D341Med (cell line): ENCODE measurements at places on chromosomes 4 and X.

GRCh38 chr4:134533068-134533467 lies 331.5 kb upstream of the PABPC4L start:
- no peak for DNase-seq

DNA sequence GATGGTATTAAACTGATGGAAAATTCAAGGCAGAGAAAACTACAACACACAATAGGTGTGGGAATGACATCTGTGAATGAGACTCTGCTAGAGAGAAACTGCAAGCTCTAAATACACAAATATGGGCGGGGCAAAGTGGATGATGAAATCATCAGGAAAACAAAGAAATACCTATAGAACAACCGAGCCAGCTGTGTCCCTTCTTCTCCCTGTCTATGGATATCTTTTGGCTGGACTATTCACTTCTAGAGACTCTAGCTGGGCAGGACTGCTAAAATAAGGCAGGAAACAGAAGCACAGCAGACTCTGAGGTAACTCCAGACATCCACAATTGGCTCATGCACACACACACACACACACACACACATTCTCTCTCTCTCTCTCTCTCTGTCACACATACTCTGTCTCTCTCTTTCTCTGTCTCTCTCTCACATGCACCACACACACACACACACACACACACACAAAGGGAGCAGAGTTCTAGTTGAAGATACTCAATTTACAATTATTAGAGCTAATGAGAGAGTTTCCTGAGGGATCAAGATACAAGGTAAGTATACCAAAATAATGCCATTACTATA lies 27.2 kb upstream of the EDNRA start:
- no peak for DNase-seq

DNA sequence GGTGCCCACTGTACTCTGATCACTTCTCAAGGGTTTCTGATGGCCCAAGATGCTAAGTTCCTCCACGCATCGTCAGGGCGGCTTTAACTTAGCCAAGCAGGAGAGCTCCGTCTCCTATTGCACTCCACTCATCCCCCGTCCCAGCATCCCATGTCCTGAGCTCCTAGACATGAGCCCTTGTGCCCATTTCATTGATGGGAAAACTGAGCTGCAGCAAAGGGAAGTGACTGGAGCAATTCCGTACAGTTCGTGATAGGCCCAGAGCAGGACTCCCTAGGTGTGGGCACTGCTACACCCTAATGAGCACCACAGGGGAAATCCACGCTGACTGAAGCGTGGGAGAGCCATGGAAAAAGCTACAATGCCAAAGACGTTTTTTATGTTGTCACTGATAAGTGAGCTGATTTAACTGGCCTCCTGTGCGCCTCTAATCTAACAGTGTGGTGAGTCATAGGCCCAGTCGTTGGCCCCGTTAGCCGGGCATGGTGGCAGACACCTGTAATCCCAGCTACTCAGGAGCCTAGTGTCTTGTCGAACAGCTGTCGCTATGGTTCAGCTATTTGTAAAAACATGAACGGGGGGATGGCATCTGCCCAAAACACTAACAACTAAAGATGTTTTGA lies 14.9 kb downstream of the NSDHL start:
- DNase-seq: no peak

GRCh38 chr4:152399246-152399645 lies 136.6 kb downstream of the FBXW7 start:
- DNase-seq: no peak

DNA sequence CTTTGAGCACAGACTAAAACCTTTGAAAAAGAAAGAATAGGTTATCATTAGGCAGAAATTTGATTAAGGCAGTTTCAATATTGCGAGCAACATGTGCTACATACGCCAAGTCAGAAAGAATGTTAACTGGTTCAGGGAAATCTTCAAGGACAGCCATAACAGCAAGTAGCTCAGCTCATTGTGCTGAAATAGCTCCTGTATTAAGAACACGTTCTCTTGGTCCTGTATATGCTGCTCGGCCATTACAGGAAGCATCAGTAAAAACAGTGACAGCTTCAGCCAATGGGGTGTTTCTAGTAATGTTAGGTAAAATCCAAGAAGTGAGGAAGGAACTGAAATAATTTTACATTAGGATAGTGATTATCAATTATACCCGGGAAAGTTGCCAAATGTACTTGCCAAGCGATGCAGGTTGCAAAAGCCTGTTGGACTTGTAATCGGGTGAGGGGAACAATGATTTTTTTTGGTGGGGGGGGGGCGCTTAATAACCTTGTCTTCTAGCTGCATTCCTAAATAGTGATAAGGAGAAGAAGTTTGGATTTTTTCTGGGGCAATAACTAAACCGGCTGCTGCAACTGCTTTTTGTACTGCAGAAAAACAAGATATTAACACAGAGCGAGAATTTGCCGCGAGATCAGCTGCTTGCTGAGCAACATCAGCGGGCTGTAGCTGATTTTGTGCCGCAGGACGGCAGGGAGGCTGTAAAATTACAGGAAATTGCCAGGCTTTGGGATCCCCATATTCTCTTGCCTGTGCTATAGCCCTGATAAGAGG lies 49.4 kb upstream of the RASSF6 start:
- DNase-seq: no peak

DNA sequence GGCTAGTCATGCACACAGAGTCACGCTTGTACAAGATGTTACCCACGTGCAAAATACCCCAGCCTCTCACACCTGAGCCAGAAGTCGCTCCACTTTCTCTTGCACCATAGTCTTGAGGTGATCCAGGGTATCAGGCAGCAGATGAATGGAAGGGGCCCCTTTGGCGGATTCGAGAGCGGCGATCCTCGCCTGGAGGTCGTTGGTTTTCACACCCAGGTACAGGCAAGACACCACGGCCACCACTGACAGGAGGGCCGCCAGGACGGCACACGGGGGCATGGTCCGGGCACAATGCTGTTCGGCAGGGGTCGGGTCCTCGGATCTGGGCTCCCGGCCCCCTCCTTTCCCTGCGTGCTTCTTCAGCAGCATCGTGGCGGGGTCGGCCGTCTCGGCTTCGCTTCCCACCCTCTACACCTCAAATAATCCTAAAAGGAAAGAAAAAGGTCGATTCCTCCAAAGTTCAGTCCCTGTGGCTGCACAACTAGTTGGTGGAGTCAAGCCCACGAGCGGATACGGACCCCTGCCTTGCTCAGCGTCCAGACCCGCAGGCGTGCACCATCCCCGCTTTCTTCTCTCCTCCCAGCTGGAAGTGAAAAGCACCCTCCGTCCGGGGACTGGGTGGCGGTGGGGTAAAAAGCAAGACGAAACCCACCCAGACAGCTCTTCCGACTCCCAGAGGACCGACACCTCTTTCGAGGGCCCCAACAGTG lies 652 bp downstream of the COL25A1 start:
- DNase-seq: peak; percentile 30

DNA sequence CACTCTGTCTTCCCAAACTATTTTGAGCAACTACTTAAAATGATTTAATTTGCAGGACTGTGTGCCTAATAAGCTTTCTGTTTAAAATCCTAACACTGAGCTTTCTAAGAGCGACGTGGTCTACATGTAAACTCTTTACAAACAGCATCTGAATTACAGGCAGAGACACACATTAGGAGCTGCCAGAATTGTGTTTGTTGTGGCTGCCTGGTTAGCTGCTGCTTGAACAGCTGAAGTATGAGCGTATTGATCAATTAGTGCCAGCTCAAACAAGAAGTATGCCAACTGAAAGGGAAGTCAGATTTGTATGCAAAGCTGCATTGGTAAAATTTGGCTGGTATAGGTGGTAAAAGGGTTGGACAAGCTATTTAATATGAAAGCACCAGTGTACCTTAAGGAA lies 384.4 kb downstream of the PCDH7 start:
- no peak for DNase-seq

DNA sequence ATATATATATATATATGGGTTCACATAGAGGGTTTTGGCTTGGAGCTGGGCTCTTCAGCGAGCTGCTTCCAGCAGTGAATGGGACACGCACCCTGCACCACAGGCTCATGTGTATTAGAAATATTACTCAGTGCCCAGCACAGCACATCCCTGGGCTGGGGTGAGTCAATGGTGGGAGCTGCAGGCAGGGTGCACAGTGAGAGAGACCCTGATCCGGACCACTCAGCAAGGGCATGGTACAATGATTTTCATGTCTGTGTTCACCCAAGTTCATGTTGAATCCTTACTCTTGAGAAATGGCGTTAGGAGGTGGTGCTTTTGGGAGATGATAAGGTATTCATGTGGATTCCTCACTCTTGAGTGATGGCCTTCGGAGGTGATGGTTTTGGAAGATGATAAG lies 194.7 kb downstream of the ASMT start:
- no peak for DNase-seq

DNA sequence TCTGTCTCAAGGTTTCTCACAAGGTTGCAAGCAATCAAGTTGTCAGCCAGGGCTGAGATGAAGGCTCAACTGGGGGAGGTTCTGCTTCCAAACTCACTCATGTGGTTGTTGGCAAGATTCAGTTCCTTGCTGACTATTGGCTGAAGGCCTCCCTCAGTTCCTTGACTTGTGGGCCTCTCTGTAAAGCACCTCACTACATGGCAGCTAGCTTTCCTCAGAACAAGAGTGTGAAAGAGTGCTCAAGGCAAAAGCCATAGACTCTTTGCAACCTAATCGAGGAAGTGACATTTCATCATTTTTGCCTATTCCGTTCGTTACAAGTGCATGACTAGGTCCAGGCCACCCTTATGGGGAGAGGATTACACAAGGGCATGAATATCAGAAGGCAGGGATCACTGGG lies 52.0 kb downstream of the CXorf58 start:
- DNase-seq: no peak

- no peak for DNase-seq
Measured at GRCh38 chr4:185480016-185480732, 8.6 kb upstream of the CCDC110 start.

GRCh38 chr4:139014371-139015268 lies 961 bp upstream of the NOCT start:
- DNase-seq: peak; percentile 46

DNA sequence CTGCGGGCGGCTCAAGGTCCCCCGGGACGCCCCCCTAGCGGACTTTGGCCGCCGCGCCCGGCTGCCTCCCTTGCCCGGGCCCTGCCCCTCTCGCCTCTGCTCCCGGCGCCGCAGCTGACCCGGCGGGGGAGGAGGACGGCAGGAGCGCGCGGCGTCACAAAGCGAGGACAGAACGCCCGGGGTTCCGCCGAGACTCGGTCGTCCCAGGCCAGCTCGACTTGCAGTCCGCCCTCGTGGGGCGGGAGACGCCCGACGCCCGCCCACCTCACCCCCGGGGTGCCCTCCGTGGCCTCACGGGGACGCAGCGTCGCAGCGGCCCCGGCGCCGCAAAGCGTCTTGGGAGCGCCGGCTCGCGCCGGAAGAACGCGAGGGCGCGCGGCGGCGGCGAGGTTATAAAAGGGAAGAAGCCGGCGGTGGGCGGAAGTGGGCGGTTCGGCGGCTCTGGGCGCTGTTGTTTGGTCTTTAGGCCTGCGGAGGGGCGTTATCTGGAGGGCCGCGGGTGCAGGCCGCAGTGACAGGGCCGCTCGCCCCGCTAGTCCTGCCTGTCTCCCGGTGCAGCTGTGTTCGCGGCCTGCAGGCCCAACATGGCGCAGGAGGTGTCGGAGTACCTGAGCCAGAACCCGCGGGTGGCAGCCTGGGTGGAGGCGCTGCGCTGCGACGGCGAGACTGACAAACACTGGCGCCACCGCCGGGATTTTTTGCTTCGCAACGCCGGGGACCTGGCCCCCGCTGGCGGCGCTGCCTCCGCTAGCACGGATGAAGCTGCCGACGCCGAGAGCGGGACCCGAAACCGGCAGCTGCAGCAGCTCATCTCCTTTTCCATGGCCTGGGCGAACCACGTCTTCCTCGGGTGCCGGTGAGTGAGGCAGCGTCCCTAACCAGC lies at the start of gene CDKN2AIP:
CDKN2AIP (plus strand) TSS at position 423 of the 883 bp plus-strand sequence; CDS start at position 585, 162 bp downstream.
- DNase-seq: peak; percentile 95

GRCh38 chr4:89071311-89071710 lies 14.3 kb upstream of the FAM13A start:
- no peak for DNase-seq

- DNase-seq: no peak
Measured at GRCh38 chrX:36071061-36071460, 151.5 kb downstream of the CFAP47 start.

GRCh38 chr4:146110871-146111485 lies 64.5 kb upstream of the LSM6 start:
- no peak for DNase-seq

DNA sequence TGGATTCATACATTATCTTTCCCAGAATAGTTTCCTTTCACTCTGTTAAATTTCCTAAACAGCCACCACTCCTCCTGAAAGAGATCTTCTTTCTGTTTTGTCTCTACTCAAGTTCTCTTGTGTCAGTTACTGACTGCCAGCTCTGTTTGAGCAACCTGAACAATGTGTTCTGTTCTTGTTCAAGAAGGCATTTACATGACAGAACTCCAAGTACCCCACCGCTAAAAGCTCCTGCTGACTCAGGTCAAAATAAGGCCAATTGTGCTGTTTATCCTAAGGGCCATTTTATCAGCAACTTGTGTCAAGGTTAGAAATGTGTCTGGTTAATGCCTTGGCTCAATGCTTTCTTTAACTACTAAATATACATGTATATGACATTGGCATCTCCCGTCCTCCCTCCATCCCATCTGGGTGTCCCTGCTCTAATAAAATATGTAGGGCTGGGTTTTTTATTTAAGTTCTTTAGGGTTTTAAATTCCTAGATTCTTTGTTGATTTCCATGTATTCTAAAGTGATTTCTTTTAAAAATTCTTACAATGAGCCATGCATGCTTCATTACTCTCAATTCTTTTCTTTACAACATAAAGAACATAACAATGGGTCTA lies 144.3 kb upstream of the PAQR3 start:
- no peak for DNase-seq

DNA sequence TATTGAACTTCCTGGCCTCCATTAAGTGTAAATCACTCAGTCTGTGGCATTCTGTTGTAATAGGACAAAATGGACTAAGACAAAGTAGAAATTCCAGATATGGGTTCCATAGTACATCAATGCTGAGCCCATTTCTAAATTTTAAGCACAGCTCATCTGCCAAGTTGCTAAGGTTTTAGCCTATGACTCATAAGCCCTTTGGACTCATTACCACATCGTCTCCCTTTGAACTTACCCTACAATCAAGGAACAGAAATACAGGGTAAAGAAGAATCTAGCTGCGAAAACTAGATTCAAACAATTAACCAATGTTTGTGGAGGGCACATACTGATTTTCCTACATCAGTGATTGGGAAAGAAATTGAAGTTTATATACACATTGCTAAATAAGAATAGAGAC lies 31.8 kb downstream of the NAA11 start:
- no peak for DNase-seq

- no peak for DNase-seq
Measured at GRCh38 chr4:164169591-164169990, 584.3 kb upstream of the SMIM31 start.
